ENCODE measurements at places on chromosomes 3 and 15.

DNA sequence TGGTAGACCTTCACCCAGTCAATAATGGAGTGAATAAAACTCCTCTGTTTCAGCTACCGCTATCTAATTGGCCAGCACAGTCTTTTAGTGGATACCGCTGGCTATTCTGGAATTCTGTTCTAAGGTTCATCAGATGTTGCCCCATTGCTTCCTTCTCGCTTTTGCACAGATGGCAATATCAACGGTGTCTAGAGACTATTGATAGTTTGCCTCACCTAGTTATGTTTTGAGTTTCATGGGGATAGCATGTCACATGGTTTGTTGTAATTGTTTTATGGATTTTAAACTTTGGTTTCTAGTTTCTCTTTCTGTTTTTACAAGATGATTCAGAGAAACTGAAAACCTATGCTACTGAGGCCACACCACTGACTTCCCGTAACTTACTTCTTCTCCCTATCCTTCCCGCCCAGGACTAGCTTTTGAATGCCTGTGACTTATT lies 2.0 kb downstream of the XRN1 start:
- DNase-seq, result no peak

DNA sequence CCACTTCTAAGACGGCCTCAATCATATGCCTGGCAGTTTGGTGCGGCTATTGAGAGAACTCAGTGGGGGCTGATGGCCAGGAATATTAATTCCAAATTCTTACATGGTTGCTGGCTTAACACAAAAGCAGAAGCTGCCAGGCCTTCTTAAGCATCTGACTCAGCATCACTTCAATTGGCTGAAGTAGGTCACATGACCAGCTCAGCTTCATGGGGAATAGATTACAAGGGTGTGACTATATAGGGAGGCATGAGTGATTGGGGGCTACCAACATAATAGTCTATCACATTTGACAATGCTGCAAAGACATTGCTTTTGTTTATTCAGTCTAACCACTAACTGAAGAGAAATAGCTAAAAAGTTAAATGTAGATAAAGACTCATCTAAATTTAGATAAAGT lies 101.6 kb upstream of the ANKRD28 start:
- DNase-seq, result no peak

- DNase-seq, result no peak
Observed at GRCh38 chr15:97993310-97993738, 32.8 kb downstream of the ARRDC4 start.

DNA sequence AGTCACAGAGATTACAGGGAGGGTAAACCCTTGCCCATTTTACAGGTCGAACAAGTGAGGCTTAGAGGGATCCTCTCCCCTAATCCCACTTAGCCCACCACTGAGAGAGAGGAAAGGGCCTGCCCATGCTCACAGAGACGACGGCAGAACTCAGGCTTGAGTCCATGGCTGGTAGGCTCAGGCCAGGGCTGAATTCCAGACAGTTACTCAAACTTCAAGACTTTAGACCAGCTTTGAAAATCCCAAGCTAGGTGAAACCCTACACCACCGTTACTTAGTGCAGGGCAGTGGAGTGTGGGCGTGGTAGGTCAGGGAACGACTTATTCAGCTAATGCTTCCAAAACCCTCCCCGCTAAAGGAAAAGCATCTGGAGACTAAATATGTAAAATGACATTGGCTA lies 16.4 kb downstream of the GRIP2 start:
- no peak for DNase-seq

- DNase-seq, result no peak
Observed at GRCh38 chr15:78182821-78183220, 33.7 kb downstream of the IDH3A start.

- DNase-seq, result no peak
Observed at GRCh38 chr15:72706266-72706665, 20.3 kb downstream of the BBS4 start.

GRCh38 chr3:108602249-108602934 lies 12.9 kb downstream of the DZIP3 start:
- no peak for DNase-seq

DNA sequence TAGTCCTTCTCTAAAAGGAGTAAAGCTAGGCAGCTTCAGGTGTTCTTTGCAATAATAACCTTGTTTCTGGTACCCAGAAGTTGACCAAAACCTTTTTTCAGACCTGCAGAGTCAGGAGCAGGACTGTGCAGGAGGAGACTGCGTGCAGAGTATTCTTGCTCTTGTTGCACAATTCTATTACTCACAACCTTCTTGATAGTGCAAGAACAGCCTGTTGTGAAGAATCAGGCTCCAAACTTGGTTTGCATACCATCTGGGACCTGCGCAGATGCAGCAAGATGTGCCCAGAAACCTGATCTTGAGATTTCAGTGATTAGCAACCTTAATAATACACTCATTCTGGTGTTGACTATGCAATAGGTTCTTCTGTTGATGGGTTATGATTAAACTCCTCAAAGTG lies 111.9 kb downstream of the ATG7 start:
- no peak for DNase-seq

DNA sequence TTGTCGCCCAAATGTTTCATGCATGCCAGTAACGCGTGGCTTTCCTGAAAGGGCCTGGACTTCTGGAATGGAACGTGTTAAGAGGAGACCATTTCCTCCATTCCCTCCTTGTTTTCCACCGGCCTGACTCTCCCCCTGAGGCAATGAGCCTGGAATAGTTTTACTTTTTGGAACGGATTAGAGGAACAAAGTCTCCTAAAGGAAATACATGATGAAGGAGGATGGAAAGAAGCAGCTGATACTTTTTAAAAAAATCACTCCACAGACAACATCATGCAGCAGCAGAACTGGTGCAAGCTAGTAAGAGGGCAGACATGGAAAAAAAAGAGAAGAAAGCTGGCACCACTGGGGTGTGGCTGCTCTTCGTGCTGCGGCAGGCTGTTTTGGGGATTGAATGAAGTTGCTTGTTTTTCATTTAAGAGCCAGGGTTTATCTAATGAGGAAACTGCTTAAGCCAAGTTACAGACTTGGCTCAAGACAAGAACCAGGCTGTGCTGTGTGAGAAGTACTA lies 3.6 kb upstream of the KBTBD12 start:
- no peak for DNase-seq

DNA sequence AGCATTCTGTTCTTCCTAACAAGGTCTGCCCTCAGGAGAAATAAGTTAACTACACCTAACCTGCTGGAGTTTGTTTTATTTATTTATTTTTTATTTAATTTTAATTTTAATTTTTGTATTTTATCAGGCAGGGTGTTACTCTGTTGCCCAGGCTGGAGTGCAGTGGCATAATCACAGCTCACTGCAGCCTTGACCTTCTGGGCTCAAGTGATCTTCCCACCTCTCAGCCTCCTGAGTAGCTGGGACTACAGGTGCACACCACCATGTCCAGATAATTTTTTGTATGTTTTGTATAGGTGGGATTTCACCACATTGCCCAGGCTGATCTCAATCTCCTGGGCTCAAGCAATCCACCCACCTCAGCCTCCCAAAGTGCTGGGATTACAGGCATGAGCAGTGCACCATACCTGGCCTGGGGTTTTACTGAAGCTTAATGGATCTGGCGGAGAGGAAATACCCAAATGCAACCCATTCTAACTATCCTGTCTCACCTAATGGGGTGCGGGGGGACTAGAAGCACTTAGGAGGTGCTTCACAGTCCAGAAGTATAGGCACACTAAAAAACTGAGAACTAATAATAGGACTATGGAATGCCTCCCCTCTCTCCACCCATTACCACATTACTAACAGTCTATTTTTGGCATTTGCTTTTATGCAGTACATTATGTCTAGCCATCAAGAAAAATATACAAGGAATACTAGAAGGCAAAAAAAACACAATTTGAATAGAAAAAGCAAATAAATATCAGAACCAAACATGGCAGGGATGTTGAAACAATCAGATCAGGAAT lies 61.4 kb downstream of the TTBK2 start:
- DNase-seq, result no peak

- no peak for DNase-seq
Observed at GRCh38 chr3:82002986-82003642, 241.7 kb upstream of the GBE1 start.

GRCh38 chr3:144480416-144480919 lies 508.8 kb downstream of the DIPK2A start:
- DNase-seq, result no peak

DNA sequence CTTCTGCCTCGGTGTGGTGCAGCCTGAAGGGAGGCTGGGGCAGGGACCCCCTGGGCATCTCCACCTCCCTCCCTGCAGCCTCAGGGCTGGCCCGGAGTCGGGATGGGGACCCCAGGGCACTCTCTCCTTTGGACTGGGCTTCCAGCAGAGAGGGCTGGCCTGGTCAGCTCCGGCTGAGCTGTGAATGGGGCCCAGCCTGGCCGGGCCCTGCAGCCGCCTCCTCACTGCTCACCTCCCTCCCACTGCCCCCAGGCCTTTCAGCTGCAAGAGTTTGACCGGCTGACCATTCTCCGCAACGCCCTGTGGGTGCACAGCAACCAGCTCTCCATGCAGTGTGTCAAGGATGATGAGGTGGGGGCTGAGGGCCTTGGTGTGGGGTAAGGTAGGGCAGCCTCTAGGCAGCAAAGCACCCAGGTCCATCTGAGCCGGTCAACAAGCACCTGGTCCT lies 36.0 kb downstream of the PSTPIP1 start:
- no peak for DNase-seq
